ENCODE measurements at places on chromosomes 1 and 21.

- ATAC-seq = peak; percentile 15
These were observed 522 bp downstream of the LRP8 start for GRCh38 chr1:53327182-53327913.

DNA sequence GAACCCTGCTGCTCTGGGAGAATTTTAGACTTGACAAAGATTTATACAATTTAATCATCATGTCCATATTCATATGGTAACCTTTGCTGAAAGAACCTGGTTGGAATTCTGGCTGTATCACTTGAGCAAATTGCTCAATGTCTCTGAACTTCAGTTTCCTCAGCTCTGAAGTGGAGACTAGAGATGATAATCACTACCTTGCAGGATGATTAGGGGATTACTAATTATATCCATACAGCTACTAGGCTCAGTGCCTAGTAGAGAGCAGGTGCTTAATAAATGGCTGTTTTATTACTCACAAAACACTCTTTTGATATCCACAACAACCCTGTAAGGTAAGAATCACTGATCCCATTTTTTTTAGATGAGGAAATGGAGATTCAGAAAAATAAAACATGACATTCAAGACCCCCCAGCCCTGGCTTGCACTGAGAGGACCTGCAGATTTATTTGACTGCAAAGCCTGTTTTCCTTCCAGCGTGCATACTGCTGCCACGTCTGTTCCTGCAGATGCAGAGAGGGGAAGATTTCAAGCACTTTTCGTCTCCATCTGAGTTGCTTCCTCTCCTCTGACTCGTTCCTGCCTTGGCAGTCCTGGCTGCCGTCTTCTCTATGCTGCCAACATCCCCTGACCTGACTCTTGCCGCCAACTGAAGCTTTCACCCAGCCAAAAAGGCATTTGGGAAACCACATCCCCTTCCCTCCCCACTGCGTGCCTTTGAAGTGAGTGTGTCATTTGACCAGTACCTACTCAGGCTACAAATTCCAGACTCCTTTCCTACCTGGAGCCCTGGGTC lies 203.0 kb downstream of the PLPP3 start:
- no peak for ATAC-seq

DNA sequence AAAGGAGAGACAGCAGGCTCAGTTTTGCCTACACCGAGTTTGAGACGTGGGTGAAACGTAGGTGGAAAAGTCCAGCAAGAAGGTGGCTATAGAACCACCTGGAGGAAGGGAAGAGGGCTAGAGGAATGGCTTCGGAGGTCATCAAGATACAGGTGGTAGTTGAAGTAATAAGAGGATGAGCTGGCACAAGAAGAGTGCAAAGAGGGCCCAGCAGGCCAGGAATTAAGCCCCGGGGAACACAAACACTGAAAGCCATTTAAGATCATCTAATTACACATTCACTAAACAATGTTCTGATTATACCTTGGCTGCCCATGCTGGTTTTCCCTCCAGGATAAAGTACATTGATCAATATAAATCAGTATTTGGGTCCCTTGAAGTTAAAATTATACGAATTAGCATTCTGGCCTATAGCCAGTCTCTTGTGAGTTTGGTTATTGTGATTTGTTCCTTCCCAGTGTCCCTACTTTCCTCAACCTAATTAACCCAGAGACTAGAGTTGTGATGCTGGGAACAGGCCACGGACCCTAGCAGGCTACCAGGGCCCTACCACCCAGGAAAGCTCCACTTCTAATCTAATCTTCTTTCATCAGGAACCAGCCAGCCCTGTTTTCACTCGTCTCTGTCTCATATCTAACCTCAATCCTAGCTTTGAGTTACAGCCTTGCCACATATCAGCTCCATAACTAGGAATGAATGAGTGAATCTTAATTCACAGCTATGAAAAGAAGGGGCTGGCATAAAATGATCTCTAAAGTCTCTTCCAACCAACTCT lies 26.4 kb upstream of the PPP1R15B start:
- no peak for ATAC-seq

DNA sequence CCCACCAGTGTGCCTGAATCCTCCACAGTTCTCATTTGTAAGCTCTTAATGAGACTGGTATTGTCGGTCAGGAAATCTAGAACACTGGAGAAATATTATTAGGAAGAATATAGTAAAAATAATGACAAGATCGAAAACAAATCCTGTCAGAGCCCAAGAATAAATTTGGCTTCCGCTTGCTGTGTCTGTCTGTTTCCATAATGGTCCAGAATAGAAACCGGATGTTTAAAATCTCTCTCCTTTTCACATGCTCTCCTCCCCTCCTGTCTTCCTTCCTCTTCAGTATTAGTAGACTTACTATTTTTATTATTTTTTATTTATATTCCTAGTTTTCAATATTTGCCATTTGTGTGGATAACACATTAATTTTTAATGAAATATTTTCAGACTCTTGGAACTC lies 187.7 kb downstream of the SDCCAG8 start:
- no peak for ATAC-seq

DNA sequence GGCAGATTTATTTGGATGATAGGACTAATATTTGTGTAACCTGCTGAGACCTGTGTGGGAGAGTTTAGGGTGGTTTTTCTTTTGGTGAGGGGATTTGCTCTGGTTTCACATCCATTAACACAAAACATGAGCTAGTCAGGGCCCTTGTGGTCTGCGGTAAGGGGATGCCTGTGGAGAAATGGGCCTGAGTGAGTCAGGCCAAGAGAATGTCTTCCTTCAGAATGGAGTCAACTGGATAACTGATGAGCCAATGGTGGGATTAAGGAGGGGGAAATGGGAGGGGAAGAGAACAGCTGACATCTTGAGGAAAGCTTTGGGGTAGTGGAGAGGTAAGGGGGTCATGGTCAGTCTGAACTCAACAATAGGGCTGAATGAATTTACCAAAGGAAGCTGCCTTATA lies 13.9 kb downstream of the WNT2B start:
- ATAC-seq = no peak

DNA sequence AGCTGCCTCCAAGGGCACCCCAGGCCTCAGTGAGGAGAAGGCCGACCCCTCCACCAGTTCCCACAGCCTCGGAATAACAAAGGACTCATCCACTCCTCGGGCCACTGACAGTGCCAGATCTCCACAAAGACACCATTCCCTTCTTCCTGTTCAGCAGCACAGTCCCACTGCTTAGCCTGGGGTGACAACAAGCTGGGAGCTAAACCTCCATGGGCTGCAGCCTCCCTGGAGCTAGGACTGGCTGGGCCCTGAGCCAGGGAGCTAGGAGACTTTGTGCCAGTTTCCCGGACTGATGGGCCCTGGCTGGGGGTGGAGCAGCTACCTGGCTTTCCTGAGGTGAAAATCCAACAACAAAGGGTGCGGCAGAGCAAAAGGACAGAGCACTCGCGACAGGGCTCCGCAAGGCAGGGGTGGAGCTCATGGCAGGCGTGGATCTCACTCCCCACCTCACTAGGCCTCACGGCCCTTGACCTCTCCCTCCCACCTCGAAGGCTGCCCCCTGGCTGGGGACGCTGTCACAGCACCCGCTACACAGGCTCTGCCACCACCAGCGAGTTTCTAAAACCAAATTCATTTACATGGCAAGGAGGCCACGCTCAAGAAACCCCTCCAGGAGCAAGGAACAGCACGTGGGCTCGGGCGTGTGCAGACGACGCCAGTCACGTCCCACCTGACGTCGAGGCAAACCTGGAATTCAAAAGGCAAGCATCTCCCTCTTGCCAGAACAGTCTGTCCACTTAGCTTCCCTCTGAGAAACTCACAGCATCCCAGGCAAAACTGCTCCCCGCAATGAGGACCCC lies 13.8 kb downstream of the SLC35E2B start:
- ATAC-seq = no peak

DNA sequence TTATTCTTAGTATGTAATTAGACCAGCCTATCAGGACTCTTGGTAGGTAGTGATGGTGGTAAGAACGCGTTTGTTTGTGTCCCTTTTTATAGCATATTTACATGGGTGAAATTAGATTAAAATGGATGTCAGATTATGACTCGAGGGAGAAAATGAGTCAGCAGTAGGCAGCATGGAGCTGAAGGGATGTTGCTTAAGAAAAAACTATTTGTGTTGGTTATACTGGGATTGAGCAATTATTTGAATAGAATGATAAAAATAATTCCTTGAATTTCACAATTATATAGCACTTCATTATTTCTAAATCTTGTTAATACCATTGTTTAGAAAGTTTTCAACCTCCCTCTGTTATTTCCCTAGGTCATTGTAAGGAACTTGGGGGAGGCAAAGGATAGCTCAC lies 348.8 kb downstream of the RYR2 start:
- no peak for ATAC-seq

DNA sequence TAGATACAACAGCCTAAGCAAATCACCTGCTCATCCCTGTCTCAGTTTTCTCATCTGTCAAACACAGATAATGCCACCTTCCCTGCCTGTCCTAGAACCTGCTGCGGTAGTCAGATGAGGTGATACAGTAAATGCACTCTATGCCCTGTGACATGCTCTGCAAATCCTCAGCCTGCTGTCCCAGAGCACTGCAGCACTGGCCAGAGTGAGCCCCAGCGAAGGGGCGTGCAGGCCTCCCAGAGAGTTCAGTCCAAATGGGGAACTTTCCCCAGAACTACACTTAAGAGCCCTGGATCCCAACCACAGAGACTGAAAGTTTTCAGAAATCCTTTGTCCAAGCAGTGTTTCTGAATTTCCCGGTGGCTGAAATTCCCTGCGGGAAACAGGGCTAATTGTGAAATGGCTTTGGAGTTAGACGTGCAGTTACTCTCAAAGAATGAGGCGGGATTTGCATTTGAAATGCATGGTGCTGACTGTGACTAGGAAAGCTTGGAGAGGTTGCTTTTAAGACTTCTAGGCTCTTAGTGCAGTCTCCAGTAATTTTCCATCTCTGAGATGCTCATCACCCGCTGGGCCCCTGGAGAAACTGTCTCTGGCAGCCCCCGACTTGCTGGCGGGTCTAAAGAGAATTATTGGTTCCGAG lies 206.5 kb upstream of the AJAP1 start:
- no peak for ATAC-seq

DNA sequence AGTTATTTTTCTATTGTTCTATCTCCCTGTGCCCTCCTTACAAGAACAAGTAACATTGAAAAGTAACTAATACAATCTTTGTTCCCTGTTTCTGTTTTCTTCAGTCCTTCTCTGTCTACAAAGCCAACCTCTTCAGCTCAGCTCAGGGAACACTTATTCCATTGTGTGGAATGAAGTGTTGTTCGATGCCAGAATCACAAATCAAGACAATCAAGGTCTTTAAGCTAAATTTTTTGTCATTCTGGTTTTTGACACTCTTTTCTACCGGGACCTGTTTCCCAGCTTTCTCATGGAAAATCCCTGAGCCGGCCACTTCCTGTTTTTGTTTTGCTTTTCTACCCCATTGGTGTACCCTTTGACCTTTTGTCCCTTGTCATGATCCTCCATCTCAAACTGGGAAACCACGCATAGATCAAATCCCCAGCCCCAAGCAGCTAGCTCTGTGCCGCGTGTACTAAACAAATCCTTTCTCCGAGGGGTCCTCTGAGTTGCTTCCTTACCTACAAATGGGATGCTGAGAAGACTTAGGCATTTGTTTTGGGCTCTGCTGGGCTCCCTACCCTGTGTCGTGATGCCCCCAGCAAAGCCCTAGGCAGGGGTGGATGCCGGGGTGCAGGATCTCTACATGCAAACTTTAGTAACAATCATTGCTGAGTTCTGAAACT lies 141.8 kb downstream of the TOMM20 start:
- no peak for ATAC-seq

DNA sequence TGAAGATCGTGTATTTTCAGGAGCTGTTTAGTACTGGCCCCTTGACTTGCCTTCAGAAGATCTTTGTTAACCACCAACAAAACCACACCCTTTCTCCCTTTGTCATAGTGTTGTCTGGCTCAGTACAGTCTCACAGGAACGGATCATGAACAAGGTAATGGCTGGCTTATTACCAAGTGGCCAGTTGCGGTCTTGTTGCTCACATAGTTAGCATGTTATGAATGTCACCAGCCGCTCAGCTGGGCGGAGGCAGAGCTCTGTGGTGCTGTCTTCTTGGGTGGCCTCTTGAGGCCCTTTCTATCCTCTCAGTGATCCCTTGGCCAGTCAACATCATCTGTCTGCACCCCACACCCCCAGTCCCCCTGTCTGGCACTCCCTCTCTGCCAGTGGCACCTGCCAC lies 21.4 kb downstream of the CNIH3 start:
- peak; percentile 80 for ATAC-seq

DNA sequence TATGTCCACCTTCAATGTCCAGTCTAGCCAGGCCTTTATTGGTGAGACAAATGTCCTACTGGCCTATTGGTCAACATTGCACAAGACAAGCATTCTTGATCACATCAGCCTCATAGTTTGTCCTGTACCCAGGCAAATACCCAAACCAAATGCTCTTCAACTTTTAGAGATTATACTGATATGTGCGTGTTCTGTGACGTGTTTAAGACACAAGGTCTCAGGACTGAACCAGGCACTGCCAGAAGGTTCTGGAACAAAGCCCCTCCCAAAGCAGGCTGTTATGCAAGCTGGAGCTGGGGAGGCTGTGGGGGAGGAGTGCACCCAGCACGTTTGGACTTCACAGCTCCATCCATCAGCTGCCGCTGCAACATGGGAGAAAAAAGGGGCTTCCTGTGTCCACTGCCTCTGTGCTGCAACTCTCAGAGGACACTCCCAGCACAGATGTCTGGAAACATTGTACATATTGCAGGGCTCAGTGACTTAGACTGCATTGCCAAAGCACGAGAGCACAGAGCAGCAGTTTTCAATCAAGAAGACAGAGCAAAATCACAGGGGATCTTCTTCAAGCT lies 45.9 kb downstream of the NID1 start:
- ATAC-seq = peak; percentile 87

DNA sequence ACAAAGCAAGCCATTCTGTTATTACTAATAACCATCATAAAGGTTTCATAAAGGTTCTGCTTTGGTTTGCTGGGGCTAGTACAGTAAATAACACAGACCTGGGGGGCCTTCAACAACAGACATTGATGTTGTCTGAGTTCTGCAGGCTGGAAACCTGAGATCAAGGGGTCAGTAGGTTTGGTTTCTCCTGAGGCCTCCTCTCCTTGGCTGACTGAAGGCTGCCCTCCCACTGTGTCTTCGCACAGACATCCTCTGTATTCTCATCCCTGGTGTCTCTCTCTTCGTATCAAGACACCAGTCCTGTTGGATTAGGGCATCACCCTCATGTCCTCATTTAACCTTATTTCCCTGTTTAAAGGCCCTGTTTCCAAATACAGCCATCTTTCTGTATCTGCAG lies 37.3 kb downstream of the HUNK start:
- no peak for ATAC-seq

DNA sequence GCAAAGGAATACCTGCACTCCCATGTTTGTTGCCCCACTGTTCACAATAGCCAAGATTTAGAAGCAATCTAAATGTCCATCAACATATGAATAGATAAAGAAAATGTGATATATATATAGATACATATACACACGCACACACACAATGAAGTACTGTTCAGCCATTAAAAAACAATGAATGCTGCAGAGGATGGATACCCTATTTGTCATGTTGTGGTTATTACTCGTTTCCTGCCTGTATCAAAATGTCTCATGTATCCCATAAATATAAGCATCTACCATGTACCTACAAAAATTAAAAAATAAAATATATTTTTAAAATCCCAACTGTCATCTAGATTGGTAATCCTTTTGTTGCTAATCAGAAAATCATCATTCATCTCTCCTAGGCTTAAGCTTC lies 634.8 kb upstream of the ADGRL2 start:
- no peak for ATAC-seq
